ENCODE measurements at places on chromosomes 5 and 9. TPM values are rescaled to one million over a fixed set of nuclear protein-coding genes. Genes with fewer than 3 reads are reported as not detected.

PDE6A gene
- not detected for total RNA-seq

NME5 gene
- 0.29 TPM for total RNA-seq

PDZD2 gene
- 0.91 TPM for total RNA-seq

NEK6 gene
- total RNA-seq = 41.9 TPM

CTSV gene
- 13.6 TPM for total RNA-seq

RNF183 gene
- total RNA-seq = not detected

CD74 gene
- not detected for total RNA-seq

CMBL gene
- 1.4 TPM for total RNA-seq

LIFR gene
- 10.1 TPM for total RNA-seq

GRCh38 chr9:133380734-133381133, 4.6 kb downstream of the STKLD1 start:
- DNase-seq = no peak

GRCh38 chr9:112033237-112034215, 136.9 kb downstream of the UGCG start:
- DNase-seq = no peak

- no peak for DNase-seq
Measured at GRCh38 chr9:106880863-106881262, 17.9 kb downstream of the ZNF462 start.

GRCh38 chr5:125257997-125258396, 511.6 kb upstream of the ZNF608 start:
- no peak for DNase-seq

DNA sequence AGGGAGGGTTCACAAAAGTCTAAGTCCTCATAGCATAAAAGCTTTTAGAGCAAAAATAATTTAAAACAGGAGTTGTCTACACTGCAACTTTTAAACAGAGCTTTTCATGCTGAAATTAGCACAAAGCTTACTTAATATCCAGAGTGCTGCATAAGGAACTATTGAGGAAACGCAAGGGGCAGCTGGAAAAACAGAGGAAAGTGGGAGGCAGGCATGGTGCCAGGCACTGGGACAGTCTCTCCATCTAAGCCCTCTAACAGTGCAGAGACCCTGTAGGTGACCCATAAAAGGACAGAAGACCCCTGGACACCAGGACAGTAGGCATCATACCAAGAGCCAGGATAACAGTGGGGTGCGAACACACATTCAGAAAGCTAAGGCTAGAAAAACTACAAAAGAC, 49.3 kb downstream of the ADAMTS12 start:
- no peak for DNase-seq

DNA sequence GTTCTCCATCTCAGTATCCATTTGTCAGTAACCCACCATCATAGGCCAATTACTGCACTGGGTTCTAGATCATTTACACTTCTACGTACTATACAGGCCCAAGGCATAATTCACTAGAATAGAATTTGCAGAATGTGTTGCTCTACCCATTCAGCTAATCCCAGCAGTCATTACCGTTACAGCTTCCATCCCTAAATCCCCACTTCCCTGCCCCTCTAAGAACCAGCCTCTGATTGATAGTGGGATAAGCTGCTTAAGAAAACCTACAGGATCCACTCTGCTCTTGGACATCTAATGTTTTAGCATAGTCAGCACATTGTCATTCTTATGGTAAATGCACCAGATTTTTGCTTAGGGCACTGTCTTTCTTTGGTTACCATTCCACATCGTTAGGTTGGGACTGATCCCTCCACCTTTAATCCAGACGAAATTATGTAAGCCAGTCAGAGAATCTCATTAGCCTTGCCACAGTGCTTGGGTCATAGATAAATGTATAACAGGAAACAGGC, 39.3 kb upstream of the CHD1 start:
- DNase-seq = no peak

DNA sequence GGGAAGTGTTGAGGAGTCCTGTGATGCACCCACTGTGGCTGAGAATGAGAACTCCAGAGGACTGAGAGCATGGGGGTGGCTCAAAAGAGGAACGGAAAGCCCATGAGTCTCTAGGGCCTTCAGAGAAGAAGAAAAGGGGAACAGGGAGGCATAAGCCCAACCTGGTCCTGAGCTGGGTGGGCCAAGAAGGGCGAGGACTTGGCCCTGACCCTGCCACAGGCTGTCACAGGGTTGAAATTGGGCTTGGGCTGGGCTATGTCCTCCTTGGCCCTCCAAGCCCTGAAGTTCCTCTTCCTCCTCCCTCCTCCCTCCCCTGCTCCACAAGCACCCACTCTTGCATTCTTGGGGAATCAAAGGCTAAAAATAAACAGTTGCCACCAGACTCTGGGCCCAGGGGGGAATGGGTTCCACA, 49.3 kb upstream of the PPARGC1B start:
- DNase-seq = no peak

DNA sequence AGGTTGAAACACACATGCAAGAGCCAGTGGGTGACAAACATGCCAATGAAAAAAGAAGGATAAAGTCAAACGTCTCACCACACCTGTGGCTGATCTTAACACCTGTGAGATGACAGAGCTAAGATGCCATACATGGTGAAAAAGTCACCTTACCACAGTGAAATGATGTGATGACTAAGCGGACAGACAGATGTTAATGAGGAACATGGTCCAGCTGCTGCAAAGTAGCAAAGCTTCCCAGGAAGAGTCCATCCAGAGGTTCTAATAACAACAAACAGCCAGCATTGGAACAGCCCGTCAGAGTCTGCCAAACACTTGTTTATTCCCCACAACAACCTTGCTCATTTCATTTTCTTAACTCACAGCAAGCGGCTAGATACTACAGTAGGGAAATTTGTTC, 1.9 kb downstream of the KIAA1191 start:
- no peak for DNase-seq

DNA sequence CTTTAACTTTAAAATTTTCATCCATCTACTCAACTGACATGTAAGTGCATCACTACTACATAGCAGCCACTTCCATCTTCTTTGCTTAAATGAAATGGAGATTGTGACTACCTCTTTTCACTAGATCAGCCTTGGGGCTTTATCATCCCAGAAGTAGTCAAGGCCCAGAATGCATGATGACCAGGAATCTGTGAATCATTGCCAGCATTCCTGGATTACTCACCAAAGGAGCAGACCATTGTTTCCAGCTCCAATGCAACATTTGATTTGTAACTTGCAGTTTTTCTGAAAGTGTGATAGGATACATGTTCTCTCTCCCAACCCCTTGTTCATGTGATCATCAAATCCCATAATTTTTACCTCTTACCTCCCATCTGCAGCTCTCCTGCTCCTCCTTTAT, 65.1 kb downstream of the PLPPR1 start:
- no peak for DNase-seq

GRCh38 chr5:78779262-78779661, 130.7 kb upstream of the LHFPL2 start:
- DNase-seq = no peak

- no peak for DNase-seq
Measured at GRCh38 chr9:95586326-95586725, 69.6 kb upstream of the PTCH1 start.

DNA sequence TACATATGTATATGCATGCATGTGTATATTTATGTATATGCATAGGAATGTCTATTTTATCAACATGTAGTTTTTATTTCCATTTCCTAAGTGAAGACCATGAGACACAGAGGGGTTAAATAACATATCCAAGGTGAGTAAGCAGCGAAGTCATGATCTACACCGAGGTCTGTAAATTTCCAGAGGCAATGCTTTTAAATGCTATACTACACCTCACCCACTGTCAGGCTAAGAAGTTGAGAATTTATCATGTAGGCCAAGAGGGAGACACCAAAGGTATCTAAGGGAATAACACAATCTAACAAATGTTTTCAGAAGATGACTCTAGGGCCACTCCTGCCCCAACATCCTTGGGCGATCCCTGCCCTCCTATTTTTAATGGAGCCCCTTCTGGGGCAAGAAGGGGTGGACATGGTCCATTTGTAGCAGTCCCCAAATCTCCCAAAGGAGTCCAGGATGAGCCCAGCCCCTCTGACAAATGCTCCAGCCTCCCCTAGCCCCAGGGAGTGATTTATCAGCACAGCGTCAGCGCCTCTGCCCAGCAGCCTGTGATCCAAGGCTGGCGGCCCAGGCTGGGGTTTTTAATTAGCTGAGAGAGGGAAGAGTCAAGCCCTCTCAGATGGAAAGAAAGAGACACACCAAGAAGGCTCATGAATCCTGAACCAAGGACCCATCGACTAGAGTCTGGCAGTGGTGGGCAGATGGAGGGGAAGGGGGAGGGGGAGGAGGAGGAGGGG, 339.9 kb downstream of the ASTN2 start:
- DNase-seq = no peak

- no peak for DNase-seq
Measured at GRCh38 chr9:82574911-82575310, 488.0 kb downstream of the RASEF start.

GRCh38 chr5:142915813-142916424, 145.7 kb downstream of the ARHGAP26 start:
- peak; percentile 55 for DNase-seq

DNA sequence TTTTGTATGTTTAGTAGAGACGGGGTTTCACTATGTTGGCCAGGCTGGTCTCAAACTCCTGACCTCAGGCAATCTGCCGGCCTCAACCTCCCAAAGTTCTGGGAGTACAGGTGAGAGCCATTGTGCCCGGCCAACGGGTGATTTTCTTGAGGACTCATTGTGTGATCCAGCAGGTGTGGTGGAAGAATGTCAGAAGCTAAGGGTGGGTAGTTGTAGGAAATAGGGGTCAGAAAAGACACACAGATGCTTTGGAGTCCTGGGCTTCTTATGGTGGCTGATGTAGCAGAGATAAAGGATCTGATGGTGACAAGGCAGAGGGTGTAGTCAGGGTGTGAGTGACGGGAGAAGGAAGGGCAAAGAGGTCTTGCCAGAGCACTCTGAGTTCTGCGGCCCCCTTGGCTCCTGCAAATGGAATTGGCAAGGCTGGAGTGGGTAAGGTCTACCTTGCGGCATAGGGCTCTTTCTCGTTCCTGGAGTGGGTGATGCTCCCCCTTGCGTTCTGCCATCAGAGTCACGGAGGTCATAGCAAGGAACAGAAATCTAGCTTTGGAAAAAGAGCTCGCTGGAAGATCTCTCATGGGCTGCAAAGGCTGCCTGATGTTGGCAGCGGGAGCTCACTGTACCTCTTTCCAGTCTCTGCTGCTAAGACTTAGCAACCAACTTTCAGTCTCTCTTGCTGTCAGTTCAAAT, 97.2 kb downstream of the SREK1 start:
- no peak for DNase-seq

GRCh38 chr5:146448783-146449519, 1.8 kb downstream of the TCERG1 start:
- no peak for DNase-seq

GRCh38 chr9:404234-404633, 189.6 kb downstream of the DOCK8 start:
- DNase-seq = no peak

GRCh38 chr5:127814588-127814973, 111.4 kb downstream of the CCDC192 start:
- no peak for DNase-seq

- no peak for DNase-seq
Measured at GRCh38 chr5:73921741-73922140, 295.7 kb downstream of the ARHGEF28 start.

DNA sequence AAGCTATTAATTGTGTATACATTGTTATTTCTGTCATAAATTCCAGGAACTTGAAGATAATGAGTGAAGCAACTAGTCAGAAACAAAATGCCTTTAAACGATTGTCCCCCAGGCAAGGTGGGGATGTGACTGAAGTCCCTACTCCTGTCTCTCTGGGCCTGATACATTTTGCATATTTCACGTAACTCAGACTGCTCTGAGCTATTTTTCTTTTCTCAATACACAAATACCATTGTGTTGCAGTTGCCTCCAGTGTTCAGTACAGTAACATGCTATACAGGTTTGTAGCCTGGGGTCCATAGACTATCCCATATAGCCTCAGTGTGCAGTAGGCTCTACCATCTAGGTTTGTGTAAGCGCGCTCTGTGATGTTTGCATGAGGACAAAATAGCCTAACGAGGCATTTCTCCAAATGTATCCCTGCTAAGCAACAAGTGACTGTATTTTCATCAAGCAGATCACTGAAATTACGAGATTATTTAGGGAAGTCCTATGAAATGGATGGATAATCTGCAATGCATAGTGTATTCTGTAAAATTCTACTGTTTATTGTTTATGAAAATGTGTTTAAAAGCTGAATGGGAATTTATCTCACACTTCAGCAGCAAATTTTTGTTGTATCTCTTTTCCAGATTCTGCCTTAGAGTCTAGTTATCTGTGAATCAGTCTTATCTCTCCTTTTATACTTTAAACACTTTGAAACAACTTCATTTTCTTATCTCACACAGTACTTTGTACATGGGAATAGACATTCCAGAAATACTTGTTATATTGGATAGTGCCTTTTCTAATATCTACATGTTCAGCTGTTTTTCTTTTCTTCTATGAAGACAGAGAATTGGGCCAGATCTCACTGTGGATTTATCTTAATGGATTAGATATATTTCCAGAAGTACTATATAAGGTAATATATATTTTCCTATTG, 150.5 kb downstream of the CD180 start:
- DNase-seq = no peak

GRCh38 chr9:124776954-124777648, at the start of gene OLFML2A:
Gene OLFML2A (plus strand): TSS chr9:124777133. CDS start chr9:124777271, 138 bp downstream.
- peak; percentile 73 for DNase-seq

DNA sequence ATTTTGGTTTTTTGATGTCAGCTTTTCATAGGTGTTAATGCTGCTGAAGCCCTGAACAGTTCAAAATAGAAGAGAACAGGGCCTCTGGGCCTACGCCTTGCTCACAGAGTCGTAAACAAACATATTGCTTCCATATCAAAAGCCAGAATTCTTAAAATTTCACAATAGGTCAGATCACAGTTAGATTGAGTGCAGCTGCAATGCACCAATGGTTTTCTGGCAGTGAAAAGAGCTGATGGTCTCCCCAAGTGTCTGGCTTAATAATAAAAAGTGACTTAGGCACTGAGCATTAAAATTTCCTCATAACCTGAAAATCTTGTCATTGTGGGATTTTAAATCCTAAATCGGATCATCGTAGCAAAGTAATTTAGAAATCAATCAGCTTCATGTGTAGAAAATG, 493.0 kb downstream of the CAAP1 start:
- no peak for DNase-seq

DNA sequence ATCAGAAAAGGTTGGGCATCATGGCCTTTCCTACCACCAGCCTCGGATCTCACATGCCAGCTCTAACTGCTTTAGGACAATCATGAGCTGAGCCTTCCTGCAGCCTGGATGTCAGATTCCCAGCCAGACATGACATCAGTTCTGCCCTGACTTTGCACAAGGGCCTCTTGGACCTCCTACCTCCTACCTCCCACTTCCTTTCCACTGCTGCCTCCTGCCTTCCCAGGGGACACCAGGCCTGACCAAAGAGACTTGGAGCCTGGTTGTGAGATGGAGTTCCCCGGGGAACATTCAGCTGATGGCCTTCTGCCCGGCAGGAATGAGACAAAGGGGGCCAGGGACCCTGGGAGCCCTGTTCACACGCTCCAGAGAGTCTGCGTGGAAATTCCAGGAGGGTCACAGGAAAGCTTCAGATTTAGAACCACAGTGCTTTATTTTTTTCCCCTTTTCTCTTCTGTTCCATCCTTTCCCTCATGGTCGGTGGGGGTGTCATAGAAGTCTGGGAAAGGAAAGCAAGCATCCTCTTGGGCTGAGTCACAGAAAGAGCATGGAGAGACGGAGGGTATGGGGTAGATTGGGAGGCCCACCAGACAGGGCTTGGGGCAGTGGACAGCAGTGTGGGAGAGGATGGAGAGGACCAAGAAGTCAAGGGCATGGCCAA, 35.4 kb upstream of the IL17B start:
- peak; percentile 39 for DNase-seq

All from Daoy (cell line).